Sigmoid colon (tissue), 7 donors: ENCODE measurements at places on chromosomes 12 and 14.

GRCh38 chr14:34137001-34137745 lies 186.3 kb upstream of the EGLN3 start:
- DNase-seq, result no peak

- DNase-seq, result no peak
Observed at GRCh38 chr12:58678753-58679152, 241.6 kb downstream of the LRIG3 start.

DNA sequence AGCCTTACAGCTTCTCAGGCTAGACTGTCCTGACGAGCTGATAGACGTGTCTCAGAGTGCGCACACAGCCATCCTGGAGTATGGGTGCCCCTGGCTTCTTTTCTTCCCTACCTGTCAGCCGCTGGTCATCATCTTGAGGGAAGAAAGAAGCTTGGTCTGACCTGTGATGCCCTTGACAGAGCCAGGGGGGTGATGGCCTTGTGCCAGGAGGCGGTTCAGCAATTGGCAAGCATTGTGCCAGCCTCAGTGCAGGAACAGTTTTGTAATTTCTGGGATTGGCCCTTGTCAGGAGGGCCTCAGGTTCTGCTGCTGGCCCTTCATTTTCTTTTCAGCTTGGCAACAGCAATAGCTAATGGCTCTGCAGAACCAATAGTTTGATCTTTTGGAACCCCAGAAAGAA lies 80.1 kb downstream of the ADCK1 start:
- DNase-seq, result no peak

DNA sequence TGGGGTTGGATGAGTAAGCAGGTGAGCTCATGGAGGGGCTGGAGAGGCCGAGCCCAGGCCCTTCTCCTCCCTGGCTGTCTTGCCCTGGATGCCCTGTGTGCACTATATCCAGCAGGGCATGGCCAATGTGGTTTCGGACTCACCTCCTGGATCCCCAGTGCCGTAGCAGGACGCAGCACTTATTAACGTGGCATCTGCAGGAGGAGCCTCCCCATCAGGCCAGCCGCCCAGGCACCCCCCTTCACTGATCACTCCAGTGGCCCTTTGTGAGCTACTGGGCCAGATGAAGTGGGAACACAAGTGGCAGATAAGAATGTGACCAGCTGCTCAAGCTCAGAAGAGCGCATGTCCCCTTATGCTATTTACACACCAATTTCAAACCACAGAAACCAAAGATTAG lies 43.1 kb upstream of the DICER1 start:
- no peak for DNase-seq

GRCh38 chr12:100375038-100375735 lies 18.3 kb downstream of the SLC17A8 start:
- DNase-seq, result peak; percentile 89

DNA sequence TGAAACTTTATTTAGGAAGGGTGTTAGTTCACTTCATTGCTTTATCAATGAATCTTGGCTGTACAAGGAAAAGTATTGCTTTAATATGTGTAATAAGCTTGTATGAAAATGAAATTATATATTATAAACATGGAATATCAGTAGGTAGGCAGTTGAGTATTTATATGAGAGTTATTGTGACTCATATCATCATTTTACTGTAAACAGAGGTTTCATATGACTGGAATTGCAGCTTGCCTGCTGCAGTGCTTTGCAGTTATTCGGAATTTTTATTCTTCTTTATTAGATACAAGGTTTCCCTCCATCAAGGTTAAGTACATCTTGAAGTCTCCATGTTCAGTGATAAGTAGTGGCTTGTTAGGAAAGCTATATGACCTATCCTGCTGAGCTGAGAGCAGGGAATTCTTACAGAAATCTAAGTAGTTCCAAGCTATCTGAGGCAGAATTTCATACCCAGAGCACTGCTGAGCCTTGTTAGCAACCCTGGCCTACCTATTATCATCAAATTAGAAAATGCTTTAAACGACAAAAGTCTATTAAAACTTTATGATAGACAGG lies 111.2 kb downstream of the MGST1 start:
- no peak for DNase-seq

- no peak for DNase-seq
Observed at GRCh38 chr12:92007787-92008186, 137.9 kb downstream of the BTG1 start.

- no peak for DNase-seq
Observed at GRCh38 chr12:88662961-88663360, 82.7 kb upstream of the KITLG start.

- no peak for DNase-seq
Observed at GRCh38 chr12:59928416-59928815, 332.6 kb downstream of the SLC16A7 start.

GRCh38 chr12:27549236-27549800 lies 25.3 kb downstream of the PPFIBP1 start:
- no peak for DNase-seq

DNA sequence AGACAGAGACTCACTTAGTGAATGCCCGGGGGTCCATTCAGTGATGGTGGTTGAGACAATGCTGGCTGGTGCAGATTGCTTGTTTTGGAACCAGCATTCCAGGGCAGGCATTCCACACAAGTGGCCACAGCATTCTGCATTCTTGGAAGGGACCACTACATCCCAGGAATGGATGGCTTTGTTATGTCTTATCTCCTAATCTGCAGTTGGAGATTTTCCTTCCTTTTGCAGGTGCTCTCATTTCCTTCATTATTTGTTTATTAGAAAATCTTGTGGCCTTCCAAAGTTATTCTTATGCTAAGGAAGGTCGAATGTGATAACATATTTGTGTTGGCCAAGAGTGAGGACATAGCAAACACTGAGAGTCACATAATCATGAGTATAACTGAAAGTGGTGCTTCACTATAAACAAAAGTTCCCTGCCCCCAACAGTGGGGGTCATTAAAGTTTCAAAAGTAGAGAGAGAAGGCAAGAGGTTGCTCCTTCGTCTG lies 66.0 kb downstream of the BMP4 start:
- DNase-seq, result no peak

GRCh38 chr14:36317650-36318049 lies 2.8 kb downstream of the MBIP start:
- DNase-seq, result no peak

DNA sequence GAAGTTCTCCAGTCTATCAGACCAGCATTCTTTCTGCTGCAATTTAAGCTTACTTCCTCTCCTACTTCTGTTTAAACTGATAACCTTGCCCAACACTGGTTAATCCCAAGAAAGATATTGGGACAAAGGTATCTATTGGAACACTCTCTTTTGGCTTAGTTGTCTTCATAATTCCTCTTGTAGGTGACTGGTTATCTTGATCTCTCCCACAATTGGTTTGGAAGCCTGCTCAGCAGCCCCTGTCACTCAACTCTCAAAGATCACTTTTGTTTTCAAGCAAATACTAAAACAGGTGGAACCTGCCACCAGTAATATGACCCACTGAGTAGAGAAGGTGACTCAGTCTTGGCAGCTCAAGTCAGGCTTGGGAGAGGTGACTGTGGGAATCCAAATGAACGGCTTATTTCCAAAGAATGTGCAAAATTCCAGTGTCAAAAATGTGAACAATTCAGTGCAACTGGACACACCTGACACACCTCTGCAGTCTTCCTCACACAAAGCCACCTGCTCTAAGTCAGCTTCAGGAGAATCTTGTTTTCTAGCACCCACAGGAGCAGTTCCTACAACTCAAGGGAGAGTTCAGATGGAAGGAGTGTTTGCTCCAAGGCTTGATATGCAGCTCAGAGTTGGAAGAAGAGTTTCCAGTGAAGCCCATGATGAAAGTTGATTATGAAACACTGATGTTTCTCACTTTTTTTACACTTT lies 83.2 kb upstream of the SLC38A2 start:
- no peak for DNase-seq

DNA sequence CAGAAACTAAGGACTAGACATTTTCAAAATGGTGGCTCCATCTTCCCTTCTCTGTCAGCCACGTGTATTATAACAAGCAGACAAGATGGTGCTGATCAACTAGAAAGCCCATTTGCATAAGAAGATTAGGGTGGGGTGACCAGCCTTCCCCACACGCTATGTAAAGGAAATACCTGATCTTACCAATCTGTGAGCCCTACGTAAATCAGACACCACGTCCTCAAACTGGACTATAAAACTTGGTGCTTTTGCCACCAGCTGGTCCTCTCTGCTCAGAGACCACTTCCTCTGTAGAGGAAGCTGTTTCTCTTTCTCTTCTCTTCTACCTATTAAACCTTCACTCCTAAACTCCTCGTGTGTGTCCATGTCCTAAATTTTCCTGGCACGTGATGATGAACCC lies 101.1 kb upstream of the PLEKHG7 start:
- no peak for DNase-seq

DNA sequence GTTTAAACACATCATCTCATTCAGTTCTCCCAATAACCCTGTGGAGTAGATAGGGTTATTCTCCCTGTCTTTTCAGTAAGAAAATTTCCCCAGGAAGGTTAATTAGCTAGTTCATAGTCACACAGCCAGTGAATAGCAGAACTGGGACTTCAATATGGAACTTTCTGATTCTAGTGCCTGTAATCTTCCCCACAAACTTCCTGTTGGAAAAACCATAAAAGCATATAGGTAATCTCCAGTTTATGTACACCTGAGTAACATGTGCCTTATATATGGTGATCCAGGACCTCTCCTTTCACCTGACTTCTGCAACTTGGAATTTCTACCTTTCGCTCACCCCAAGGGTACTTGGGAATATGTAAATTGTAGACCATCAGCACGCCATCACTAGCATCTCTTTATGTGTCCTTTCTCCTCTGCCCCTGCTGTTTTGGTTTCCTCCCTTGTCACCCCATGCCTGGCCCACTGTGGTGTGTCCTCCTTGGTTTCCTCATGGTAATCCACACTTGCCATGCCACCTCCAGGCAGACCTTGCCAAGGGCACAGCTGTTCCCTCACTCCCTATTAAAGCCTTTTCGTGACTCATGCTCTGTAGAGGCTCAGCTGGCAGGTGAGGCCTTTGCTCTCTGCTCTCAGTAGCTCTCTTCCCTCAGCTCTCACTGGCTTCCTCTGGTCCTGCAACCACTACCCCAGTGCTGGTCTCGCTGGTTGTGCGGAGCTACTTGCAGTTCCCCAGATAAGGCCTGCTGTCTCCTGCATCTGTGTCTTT lies 16.7 kb downstream of the TBC1D30 start:
- DNase-seq, result no peak

- no peak for DNase-seq
Observed at GRCh38 chr12:87217491-87217890, 811.7 kb downstream of the C12orf50 start.

- peak; percentile 68 for DNase-seq
Observed at GRCh38 chr14:71206766-71207371, 299.6 kb downstream of the PCNX1 start.

GRCh38 chr12:111437816-111438454 lies 32.2 kb downstream of the SH2B3 start:
- DNase-seq, result no peak

- no peak for DNase-seq
Observed at GRCh38 chr14:97185186-97185585, 388.0 kb downstream of the VRK1 start.

DNA sequence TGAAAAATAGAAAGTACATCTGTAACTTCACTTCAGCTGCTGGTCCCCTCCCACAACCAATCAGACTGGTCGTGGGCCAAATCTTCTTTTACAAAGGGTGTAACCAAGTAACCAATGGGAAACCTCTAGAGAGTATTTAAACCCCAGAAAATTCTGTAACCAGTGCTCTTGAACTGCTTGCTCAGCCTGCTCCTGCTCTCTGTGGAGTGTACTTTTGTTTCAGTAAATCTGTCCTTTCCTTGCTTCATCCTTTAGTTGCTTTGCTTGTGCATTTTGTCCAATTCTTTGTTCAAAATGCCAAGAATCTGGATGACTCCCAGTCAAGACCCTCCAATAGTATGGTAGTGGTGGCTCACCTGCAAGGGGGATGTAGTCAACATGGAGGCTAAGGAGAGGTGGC lies 489.1 kb downstream of the FUT8 start:
- DNase-seq, result no peak

DNA sequence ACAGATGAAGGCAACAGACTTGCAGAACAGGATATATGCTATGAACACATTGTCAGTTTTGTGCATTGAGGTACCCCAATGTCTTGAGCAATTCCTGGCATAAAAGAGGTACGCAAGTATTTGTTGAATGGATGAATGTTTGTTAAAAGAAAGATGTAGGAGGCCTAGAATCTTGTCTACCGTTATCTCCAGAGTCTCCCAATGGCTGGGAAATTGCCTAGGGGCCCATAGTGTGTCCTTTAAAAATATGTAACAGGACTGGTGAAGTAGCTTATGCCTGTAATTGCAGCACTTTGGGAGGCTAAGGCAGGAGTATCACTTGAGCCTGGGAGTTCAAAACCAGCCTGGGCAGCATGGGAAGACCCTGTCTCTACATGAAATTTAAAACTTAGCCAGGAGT lies 20.4 kb upstream of the SPTSSA start:
- no peak for DNase-seq

GRCh38 chr14:64671591-64671990 lies 32.6 kb upstream of the PLEKHG3 start:
- no peak for DNase-seq

GRCh38 chr12:91182636-91183455 lies at the start of gene DCN:
Gene DCN, minus strand, starts transcription at chr12:91182817. Its CDS starts 4,265 bp downstream, at chr12:91178552.
- DNase-seq, result no peak

DNA sequence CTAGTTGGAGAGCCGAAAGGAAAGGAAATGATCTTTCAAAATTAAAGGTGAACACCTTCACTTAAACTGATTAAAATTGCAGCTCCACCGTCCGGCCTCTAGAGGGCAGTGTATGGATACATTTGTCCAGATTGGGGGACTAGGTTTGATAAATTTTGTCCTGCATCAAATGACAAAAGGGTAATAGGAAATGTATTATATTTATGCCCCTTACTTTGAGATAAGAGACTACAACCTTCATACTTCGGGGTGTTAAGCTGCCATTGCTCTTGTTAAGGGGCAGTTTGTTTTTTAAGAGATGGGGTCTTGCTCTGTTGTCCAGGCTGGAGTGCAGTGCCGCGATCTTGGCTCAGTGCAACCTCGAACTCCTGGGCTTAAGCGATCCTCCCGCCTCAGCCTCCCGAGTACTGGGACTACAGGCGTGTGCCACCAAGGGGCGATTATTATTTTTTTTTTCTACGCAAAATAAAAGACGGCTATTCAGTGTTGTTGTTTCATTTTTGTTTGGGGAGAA lies 818 bp upstream of the SUOX start:
- DNase-seq, result peak; percentile 79

DNA sequence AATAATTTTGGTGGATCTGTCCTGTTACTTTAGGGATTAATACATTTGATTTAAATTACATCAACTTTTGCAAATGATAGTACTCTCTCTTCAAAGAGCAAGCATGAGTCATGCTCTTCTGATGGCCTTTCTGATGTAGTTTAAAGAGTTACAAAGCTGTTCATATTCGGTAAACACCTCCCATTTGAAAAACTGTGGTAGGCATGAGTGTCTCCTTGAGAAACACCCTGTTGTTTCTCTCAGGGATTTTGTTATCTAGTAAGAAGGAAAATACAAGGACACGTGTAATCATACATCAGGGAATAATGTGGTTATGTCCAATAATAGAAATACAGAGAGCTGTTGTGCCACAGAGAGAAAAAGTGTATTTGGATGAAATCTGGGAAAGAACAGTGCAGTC lies 53.3 kb upstream of the E2F7 start:
- no peak for DNase-seq
